ENCODE measurements at places on chromosomes 12 and 14. TPM values are rescaled to one million over a fixed set of nuclear protein-coding genes. Genes with fewer than 3 reads are reported as not detected.

NTS gene
- total RNA-seq = not detected

DLST gene
- 183 TPM for total RNA-seq

SLC2A14 gene
- total RNA-seq = not detected

TMEM253 gene
- 0.35 TPM for total RNA-seq

GPR84 gene
- total RNA-seq = 3.8 TPM

GNB3 gene
- 1.3 TPM for total RNA-seq

KCNC2 gene
- total RNA-seq = not detected

KRT77 gene
- not detected for total RNA-seq

ESRRB gene
- 0.30 TPM for total RNA-seq

RFX4 gene
- not detected for total RNA-seq

ABCD2 gene
- 10.0 TPM for total RNA-seq

AMN gene
- 3.2 TPM for total RNA-seq

- H3K36me3 ChIP-seq = no peaks in the 10 kb centered on the region
- H3K27me3 ChIP-seq = peaks cover 7% of the 10 kb centered on the region
- peak overlapping the region; percentile 91 for H3K4me3 ChIP-seq
Observed at GRCh38 chr12:57456145-57456700, 1.1 kb downstream of the INHBE start.

DNA sequence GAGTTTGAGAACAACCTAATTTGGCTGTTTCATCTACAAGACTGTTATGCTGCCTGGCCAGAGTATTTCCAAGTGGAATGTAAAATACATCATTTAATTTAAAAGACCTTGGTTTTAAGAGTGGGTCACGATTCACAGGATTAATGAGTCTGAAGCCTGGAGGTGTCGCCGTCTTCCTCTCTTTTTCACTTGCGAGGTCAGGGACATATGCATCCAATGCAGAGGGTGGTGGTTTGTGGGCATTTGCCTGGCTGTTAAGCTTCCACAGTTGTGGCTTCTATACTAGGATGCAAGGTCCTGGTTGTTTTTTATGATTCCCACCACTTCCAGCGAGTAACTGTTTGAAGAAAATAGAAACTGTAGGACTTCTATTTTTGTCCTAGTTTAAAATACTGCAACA lies 22.8 kb upstream of the RASSF3 start:
- no peaks in the 10 kb centered on the region for H3K36me3 ChIP-seq
- H3K27me3 ChIP-seq = no peaks in the 10 kb centered on the region
- H3K4me1 ChIP-seq = peaks cover 22% of the 10 kb centered on the region
- no peak overlapping the region for H3K4me3 ChIP-seq

DNA sequence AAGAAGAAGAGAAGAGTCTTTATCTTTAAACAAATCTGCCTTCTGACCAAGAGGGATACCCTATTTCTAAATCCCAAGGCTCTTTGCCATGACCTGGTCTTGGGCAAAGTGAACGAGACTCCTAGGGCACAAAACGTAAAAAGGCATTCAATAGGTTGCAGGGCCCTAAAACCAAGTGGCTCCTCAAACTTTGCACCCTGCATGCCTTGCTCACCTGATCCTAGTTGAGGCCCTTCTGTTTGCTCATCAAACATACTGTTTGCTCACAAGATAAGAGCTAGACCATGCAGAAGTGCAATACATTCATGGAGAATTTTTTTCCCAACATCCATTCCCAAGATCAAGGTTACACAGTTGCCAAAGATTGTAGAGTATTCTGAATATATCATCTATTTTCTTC lies 7.9 kb upstream of the PRH1 start:
- no peaks in the 10 kb centered on the region for H3K27me3 ChIP-seq
- no peaks in the 10 kb centered on the region for H3K4me1 ChIP-seq
- H3K4me3 ChIP-seq = no peak overlapping the region
- no peak overlapping the region for H3K27ac ChIP-seq

DNA sequence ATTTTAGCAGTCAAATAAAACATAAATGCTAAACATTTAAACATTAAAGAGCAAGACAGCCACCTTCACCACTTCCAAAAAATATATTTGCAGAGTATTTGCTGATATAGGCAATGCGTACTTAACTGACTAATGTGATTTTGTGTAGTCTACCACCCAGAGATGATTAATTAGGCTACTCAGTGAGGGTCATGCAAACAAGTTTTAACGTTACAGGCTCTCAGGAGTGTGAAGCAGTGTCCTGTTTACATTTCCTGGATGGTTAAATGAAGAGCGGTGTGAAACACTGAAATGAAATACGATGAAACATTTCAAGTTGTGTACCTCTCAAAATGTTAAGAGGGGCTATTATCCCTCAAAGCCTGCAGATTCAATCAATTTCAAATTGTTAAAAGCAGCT lies 165.8 kb upstream of the LRIG3 start:
- H3K36me3 ChIP-seq = no peaks in the 10 kb centered on the region
- H3K27ac ChIP-seq = no peak overlapping the region
- no peaks in the 10 kb centered on the region for H3K27me3 ChIP-seq

- no peak overlapping the region for H3K27ac ChIP-seq
- no peaks in the 10 kb centered on the region for H3K27me3 ChIP-seq
- H3K4me1 ChIP-seq = no peaks in the 10 kb centered on the region
- DNase-seq = no peak
- H3K4me3 ChIP-seq = no peak overlapping the region
Observed at GRCh38 chr14:26863736-26864135, 265.9 kb upstream of the NOVA1 start.

- no peak for DNase-seq
- H3K27me3 ChIP-seq = no peaks in the 10 kb centered on the region
- H3K27ac ChIP-seq = no peak overlapping the region
- peaks cover 7% of the 10 kb centered on the region for H3K4me1 ChIP-seq
- no peaks in the 10 kb centered on the region for H3K36me3 ChIP-seq
Observed at GRCh38 chr12:64187370-64187769, 34.7 kb downstream of the KICS2 start.

DNA sequence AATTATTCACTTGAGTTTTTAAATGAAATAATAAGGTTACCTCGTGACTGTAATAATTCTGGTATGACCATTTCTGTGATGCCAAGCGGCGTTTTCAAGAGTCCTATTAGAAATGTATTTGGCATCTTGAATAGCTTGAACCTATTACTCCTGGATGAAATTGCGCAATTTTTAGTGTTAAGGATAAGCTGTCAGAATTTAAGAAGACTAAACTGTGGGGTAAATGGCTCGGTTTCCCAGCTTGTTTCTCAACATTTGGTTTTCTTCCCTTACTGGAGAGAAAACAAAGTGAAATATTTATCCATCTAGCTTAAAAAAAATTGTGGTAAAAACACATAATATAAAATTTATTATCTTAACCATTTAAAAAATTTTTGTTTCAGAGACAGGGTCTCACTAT lies 26.8 kb downstream of the PCNX1 start:
- no peak for DNase-seq
- peak overlapping the region; percentile 97 for H3K27ac ChIP-seq
- peak overlapping the region; percentile 38 for H3K4me3 ChIP-seq
- peaks cover 57% of the 10 kb centered on the region for H3K4me1 ChIP-seq
- no peaks in the 10 kb centered on the region for H3K27me3 ChIP-seq

GRCh38 chr14:58298477-58299400 lies at the start of gene ARID4A:
Gene ARID4A, plus strand, starts transcription at chr14:58298555. Its CDS starts 1,300 bp downstream, at chr14:58299855.
- H3K27ac ChIP-seq = peak within 1 kb of the TSS; percentile 74
- peak within 1 kb of the TSS; percentile 96 for H3K4me3 ChIP-seq
- H3K27me3 ChIP-seq = no peaks in the 10 kb centered on the region
- peaks cover 36% of the 10 kb centered on the region for H3K4me1 ChIP-seq

DNA sequence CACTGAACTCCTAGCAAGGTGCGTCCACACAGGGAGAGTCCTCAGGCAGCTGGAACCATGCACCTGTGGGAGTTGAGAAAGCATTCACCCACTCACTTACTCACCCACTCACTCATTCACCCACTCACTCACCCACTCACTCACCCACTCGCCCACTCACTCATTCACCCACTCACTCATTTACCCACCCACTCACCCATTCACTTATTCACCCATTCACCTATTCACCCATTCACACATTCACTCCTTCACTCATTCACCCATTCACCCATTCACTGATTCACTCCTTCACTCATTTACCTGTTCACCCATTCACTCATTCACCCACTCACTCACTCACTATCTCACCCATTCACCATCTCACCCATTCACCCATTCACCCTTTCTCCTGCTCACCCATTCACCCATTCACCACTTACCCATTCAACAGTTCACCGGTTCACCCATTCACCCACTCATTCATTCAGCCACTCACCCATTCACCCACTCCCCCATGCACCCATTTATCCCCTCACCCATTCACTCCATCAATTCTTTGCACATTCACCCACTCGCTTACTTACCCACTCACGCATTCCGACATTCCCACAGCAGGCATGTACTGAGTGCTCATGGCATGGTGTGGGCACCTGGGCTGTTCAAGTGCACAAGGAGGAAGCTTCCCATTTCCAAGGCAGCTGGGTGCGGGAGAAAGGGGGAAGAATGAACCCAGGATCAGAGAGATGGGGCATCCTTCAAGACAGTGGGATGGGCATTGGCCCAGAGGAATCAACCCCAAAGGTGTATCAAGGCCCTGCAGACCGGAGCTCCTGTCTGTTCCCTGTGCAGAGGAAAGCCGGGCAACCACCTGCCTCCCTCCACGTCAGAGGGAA lies 135.2 kb upstream of the C14orf180 start:
- no peak overlapping the region for H3K4me3 ChIP-seq
- DNase-seq = no peak
- H3K36me3 ChIP-seq = peaks cover 4% of the 10 kb centered on the region
- H3K27me3 ChIP-seq = peaks cover 14% of the 10 kb centered on the region

- no peak for DNase-seq
- H3K36me3 ChIP-seq = no peaks in the 10 kb centered on the region
- H3K27ac ChIP-seq = peak overlapping the region; percentile 95
- peak overlapping the region; percentile 93 for H3K4me3 ChIP-seq
- no peaks in the 10 kb centered on the region for H3K27me3 ChIP-seq
Observed at GRCh38 chr14:39433452-39433813, 1.2 kb upstream of the FBXO33 start.

DNA sequence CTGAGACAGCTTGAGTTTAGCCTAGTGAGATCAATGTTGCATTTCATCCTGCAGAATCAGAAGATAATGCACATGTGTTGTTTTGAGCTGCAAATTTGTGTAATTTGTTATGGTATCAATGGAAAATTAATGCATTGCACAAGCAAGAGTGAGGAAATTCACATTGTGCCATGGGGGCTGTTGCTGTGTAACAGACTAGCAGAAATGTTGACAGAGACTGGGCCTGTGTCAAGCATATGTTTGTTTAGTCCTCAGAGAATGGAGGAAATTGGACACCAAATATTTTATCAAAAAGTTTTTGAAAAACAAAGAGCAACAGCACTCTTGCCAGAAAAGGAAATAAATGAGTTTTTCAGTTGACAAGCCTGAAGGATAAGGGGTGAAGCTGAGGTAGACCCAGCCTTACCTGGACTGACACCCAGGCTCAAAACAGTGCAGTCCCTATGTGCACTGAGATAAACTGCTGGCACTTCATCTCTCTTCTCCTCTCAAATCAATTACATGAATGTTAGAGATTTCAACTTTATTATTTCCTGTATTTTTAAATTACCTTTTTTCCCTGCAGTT lies 1150.0 kb downstream of the FSCB start:
- H3K27ac ChIP-seq = no peak overlapping the region
- no peak for DNase-seq

- no peaks in the 10 kb centered on the region for H3K27me3 ChIP-seq
- H3K27ac ChIP-seq = no peak overlapping the region
- H3K36me3 ChIP-seq = no peaks in the 10 kb centered on the region
- DNase-seq = no peak
- no peak overlapping the region for H3K4me3 ChIP-seq
- H3K4me1 ChIP-seq = no peaks in the 10 kb centered on the region
Observed at GRCh38 chr14:37417833-37418232, 177.2 kb downstream of the FOXA1 start.

DNA sequence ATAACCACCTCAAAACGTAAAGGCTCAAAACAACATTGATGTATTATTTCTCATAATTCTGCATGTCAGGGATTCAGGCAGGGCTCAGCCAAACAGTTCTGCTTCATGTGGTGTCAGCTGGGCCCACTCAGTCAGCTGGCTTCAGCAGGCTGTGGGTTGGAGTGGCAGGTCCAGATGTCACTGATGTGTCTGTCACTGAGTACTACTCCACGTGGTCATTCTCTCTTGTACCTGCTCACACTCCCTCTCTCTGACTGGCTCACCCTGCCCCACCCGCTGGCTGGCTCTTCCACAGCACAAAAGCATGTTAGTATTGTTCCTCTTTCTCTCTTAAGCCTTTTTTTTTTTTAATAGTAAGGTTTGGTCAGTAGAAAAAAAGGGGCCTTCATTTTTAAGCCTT lies 182.4 kb downstream of the DICER1 start:
- no peak for DNase-seq
- no peaks in the 10 kb centered on the region for H3K4me1 ChIP-seq
- H3K4me3 ChIP-seq = no peak overlapping the region
- H3K27me3 ChIP-seq = peaks cover 21% of the 10 kb centered on the region
- no peak overlapping the region for H3K27ac ChIP-seq

DNA sequence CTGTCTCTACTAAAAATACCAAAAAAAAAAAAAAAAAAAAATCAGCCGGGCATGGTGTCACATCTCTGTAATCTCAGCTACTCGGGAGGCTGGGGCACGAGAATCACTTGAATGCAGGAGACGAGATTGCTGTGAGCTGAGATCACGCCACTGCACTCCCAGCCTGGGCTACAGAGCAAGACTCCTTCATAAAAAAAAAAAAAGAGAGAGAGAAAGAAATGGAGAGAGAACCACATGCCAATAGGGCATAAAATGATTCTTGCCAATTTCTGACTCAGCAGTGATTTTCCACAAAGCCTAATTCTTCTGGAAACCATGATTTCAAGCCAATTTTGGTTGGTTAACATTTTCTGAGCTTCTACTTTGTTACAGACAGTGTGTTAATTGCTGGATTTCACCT lies 250.4 kb upstream of the SEL1L start:
- no peak overlapping the region for H3K4me3 ChIP-seq
- no peak for DNase-seq
- no peaks in the 10 kb centered on the region for H3K27me3 ChIP-seq
- H3K36me3 ChIP-seq = no peaks in the 10 kb centered on the region

DNA sequence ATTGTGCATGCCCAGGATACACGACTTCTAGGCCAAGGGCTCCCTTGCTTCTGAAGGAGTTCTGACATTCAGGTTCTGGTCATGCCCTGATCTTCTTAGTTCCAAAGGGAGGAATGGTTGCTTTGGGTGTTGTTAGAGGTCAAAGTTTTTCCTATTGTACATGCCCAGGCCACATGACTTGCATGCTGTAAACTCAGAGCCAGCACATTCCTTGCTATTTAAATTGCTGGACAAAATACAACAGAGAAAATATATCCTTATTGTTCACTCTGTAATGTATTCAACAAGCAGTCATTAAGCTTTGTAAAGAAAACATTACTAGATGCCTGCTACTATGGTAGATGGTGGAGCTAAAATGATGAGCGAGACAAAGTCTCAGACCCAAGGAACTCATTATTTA lies 71.2 kb upstream of the COCH start:
- H3K36me3 ChIP-seq = no peaks in the 10 kb centered on the region
- no peaks in the 10 kb centered on the region for H3K4me1 ChIP-seq
- no peak for DNase-seq
- no peak overlapping the region for H3K27ac ChIP-seq
- H3K4me3 ChIP-seq = no peak overlapping the region

- H3K4me3 ChIP-seq = peak within 1 kb of the TSS; percentile 96
- H3K27ac ChIP-seq = peak within 1 kb of the TSS; percentile 47
- peaks cover 59% of the 10 kb centered on the region for H3K27me3 ChIP-seq
- no peaks in the 10 kb centered on the region for H3K36me3 ChIP-seq
- DNase-seq = no peak
Observed at GRCh38 chr12:6827982-6828780, at the start of gene P3H3. Gene P3H3, plus strand, starts transcription at chr12:6828407. Its CDS starts 34 bp downstream, at chr12:6828441.
